Aorta (tissue), 5 donors: ENCODE measurements at places on chromosomes 2 and 18.

- H3K27ac ChIP-seq = no peak overlapping the region
- no peak for DNase-seq
- H3K36me3 ChIP-seq = no peaks in the 10 kb centered on the region
- H3K27me3 ChIP-seq = peaks cover 2% of the 10 kb centered on the region
- no peak overlapping the region for H3K4me3 ChIP-seq
These were observed 18.5 kb downstream of the ITGA6 start for GRCh38 chr2:172445851-172446250.

DNA sequence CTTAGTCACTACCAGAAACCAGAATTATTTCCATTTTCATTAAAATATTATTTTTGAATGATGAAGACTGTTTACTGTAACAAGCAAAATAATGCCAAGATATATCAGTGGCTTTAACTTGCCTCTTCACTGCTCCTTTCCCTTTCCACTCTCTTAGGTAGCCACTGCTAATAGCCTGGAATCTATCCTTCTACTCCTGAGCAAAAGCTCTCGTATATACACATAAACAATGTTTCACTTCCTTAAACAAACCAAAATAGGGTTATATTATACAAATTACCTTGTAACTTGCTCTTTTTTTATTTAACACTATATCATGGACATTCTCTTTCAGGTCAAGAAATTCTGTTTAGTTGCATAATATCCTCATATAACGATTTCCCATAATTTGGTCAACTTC is 20.8 kb downstream of the IMMT start:
- no peak overlapping the region for H3K4me3 ChIP-seq
- peaks cover 3% of the 10 kb centered on the region for H3K36me3 ChIP-seq
- no peak for DNase-seq
- no peak overlapping the region for H3K27ac ChIP-seq
- H3K27me3 ChIP-seq = no peaks in the 10 kb centered on the region

DNA sequence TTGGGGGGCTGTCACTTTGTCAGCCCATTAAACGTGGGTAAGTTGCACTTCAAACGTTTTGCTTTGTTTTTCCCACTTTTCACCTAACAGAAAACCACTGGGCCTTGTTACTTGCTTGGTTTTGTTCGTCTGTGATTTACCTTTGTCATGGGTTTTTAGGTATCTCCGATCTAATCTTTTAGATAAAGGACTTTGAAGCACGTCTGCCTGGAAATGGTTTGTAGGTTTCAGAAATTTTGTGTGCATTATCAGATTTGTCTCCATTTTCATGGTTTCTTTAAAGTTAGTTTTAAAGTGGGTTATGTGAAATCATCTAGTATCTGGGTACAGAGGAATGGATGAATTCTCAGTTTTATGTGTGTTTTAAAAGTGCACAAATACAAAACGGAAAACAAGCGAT is 6.4 kb downstream of the CTDP1 start:
- no peak overlapping the region for H3K27ac ChIP-seq
- no peaks in the 10 kb centered on the region for H3K27me3 ChIP-seq
- DNase-seq = no peak
- no peak overlapping the region for H3K4me3 ChIP-seq
- no peaks in the 10 kb centered on the region for H3K4me1 ChIP-seq
- no peaks in the 10 kb centered on the region for H3K36me3 ChIP-seq

DNA sequence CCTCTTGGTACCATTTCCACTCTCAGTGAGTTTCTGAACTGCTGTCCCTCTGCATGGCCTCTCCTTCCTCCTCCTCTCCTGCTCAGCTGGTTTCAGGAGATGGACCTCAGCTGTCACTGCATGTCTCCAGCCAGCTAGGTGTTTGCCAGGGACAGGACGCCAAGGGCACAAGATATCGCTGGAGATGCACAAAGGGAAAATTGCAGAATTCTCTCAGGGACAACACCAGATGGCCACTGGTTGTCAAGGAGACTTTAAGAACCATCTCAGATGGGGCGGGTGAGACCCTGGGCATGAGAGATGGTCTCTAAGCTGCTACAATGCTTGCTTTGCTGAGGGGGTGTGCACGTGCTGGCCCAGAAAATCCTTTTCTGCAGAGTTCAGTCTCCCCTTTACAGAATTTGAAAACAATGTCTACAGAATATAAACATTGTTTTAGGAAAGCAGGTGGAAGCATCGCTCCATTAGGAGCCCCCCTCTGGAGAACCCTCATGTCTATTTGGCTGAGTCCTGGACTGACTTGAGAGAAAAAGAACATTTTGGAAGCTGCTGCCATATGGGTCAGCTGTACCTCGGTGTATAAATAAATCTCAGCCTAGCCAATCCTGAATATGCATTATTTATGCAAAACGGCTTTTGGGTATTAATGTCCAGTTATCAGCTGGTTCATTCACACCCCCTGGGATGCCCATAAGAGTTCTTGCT is 57.8 kb upstream of the SPP2 start:
- no peaks in the 10 kb centered on the region for H3K36me3 ChIP-seq
- no peaks in the 10 kb centered on the region for H3K4me1 ChIP-seq
- H3K27me3 ChIP-seq = no peaks in the 10 kb centered on the region
- H3K4me3 ChIP-seq = no peak overlapping the region
- DNase-seq = no peak

DNA sequence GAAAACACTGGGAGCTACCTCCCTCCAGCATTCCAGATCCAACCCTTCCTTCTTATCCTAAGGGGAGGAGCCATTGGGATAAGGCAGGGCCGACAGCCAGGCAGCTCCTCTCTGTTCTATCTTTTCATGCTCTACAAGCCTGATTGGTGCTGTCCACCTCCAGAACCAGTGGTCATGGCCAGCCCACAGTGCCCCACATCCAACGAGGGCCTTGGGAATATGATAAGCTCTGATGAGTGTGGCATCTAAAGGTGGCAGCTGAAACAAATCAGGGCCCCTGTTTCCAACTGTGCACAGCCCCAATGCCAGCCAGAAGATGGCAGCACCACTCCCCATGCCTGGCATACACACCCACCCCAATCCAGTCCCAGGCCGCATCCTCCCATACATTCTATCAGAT is 329.3 kb downstream of the C1D start:
- no peaks in the 10 kb centered on the region for H3K36me3 ChIP-seq
- no peak overlapping the region for H3K4me3 ChIP-seq

GRCh38 chr2:110940376-110940910 is 180.3 kb upstream of the BCL2L11 start:
- no peak overlapping the region for H3K4me3 ChIP-seq
- no peak for DNase-seq
- H3K36me3 ChIP-seq = no peaks in the 10 kb centered on the region

- no peak overlapping the region for H3K4me3 ChIP-seq
- H3K27ac ChIP-seq = no peak overlapping the region
- no peaks in the 10 kb centered on the region for H3K27me3 ChIP-seq
- no peak for DNase-seq
- no peaks in the 10 kb centered on the region for H3K36me3 ChIP-seq
- no peaks in the 10 kb centered on the region for H3K4me1 ChIP-seq
These were observed 4.8 kb upstream of the PARD6G start for GRCh38 chr18:80252136-80252535.

- DNase-seq = no peak
- peaks cover 11% of the 10 kb centered on the region for H3K4me1 ChIP-seq
- H3K4me3 ChIP-seq = no peak overlapping the region
- no peaks in the 10 kb centered on the region for H3K27me3 ChIP-seq
- no peaks in the 10 kb centered on the region for H3K36me3 ChIP-seq
These were observed 5.3 kb upstream of the DCTN1 start for GRCh38 chr2:74385396-74385795.

- H3K4me3 ChIP-seq = no peak overlapping the region
- H3K27me3 ChIP-seq = no peaks in the 10 kb centered on the region
- DNase-seq = no peak
These were observed 510.5 kb upstream of the TNP1 start for GRCh38 chr2:217370391-217370790.

DNA sequence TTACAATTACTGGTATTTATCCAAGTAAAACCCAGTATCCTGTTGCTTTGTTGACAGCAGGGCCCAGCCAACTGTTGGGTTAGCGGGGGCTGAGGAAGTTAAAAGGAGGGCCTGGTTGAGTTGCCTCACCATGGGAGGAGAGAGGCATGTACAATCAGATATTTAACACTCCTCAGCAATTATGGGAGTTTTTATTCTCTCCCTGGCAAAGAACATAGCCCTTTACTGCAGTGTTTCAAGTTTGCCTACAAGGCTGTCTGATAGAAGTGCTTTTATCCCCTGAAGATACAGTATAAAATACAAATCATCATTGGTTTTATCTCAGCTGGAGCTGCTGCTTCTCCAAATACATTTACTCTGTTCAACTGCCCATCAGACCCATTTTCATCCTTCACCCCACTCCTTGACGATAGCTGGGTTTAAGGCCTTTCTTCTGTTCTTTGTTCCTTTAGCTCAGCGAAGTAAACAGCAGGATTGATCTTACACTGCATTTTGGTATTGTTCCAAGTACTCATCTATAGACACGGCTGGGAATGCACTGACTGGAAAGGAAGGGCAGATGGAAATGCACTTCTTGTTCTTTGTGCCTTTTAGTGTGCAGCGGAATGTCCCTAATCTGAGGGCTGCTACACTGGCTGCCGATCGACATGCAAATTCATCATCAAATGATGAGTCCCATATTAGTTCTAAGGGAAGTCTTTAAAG is 402.5 kb upstream of the SPRED2 start:
- no peak for DNase-seq
- no peak overlapping the region for H3K4me3 ChIP-seq
- no peaks in the 10 kb centered on the region for H3K27me3 ChIP-seq
- no peaks in the 10 kb centered on the region for H3K36me3 ChIP-seq

DNA sequence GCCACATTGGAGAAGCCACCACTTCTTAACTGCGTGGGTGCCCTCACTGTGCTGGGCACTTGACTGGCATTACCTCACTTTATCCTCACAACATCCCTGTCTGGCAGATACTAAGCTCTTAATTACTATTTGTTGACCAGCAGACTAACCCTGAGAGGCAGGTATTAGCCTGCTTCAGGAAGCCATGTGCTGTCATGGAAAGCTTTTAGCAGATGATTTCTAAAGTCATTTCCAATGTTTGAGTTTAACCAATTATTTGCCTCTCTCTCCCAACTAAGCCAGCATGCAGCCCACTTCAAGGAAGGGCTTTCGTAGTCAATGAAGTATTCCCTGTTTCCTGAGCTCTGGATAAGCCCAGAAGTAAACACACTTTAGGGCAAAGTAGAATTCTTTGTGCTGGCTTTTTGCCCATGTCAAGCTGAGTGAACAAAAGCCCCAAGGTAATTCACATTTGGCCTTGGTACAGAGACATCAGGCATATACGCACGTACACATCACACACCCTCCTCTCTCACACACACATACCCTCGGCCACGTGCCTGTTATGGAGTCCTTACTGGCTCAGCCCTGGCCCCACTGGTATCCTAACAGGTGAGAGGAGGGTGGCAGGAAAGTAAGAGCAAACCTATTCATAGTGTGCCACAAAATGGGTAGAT is 108.6 kb downstream of the C1D start:
- H3K4me3 ChIP-seq = no peak overlapping the region
- H3K36me3 ChIP-seq = no peaks in the 10 kb centered on the region
- no peak for DNase-seq
- no peaks in the 10 kb centered on the region for H3K27me3 ChIP-seq
- no peaks in the 10 kb centered on the region for H3K4me1 ChIP-seq
- no peak overlapping the region for H3K27ac ChIP-seq

GRCh38 chr2:196131384-196131937 is 39.9 kb downstream of the STK17B start:
- H3K4me1 ChIP-seq = no peaks in the 10 kb centered on the region
- peaks cover 2% of the 10 kb centered on the region for H3K36me3 ChIP-seq
- H3K27ac ChIP-seq = no peak overlapping the region
- peak; percentile 53 for DNase-seq
- H3K4me3 ChIP-seq = no peak overlapping the region

GRCh38 chr2:28629910-28630309 is 121.7 kb upstream of the PPP1CB start:
- no peak for DNase-seq
- H3K4me3 ChIP-seq = no peak overlapping the region
- no peaks in the 10 kb centered on the region for H3K36me3 ChIP-seq

DNA sequence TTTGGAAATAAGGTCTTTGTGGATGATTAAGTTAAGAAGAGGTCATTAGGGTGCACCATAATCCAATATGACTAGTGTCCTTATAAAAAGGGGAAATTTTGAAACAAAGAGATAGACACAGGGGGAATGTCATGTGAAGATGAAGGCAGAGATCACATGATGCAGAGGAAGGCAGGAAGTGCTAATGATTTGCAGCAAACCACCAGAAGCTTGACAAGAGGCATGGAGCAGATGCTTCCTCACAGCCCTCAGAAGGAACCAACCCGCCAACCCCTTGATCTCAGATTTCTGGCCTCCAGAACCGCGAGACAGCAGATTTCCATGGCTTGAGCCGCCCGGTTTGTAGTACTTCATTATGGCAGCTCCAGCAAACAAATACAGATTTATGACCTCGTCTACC is 17.4 kb upstream of the SMARCAL1 start:
- no peak overlapping the region for H3K4me3 ChIP-seq
- H3K36me3 ChIP-seq = no peaks in the 10 kb centered on the region
- no peak overlapping the region for H3K27ac ChIP-seq
- no peaks in the 10 kb centered on the region for H3K4me1 ChIP-seq
- H3K27me3 ChIP-seq = no peaks in the 10 kb centered on the region
- no peak for DNase-seq

DNA sequence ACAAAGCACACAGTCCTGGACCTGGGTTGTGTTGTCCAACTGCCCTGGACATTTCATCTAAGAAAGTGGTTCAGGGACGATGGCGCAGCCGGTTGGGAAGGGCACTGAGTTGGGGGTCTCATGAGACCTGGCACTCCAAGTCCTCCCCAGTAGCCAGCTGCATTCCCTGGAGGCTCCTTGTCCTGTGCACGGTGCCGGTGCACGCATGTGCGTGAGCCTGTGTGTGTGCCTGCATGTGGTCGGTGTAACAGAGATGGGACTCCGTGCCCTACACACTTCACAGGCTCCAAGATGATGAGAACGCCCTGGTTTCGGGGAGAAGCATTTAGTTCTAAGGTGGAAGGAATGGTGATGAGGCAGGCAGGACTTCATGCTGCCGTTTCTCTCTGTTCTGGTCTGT is 124.9 kb upstream of the PXDN start:
- no peaks in the 10 kb centered on the region for H3K4me1 ChIP-seq
- no peaks in the 10 kb centered on the region for H3K27me3 ChIP-seq
- no peak for DNase-seq

DNA sequence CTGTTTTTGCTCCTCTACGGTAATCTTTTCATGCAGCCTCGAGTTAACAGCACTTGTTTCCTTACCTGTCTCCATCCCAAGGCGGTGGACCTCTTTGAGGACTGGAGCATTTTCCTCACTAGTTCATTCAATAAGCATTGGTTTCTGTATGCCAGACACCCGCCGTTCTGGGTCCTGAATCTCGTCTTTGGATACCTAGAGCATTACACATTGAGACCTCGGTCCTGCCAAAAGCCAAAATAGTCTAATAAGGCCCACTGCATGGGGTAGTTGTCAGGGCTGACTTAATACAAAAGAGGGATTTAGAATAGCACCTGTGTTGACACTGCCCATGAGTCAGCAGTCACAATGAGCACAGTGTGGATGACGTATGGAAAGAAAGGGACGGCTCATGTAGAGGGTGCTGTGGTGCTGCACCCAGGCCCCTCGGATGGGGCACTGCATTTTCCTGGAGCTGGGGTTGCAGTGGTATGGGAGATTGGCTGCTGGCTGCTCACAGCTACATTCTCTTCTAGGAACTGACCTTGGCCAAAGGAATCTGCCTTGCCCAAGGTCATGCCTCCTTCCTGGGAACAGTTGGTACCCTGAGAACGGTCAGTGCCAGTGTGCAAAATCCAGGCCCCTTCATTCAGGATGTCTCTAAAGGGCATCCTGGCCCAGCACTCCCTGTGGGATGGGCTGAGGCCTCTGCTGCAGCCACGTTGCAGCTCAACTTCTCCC is 126.9 kb upstream of the NCK2 start:
- no peak for DNase-seq
- no peaks in the 10 kb centered on the region for H3K36me3 ChIP-seq
